Tibial nerve (tissue), 4 donors: ENCODE measurements at places on chromosomes 3 and 15.
A peak's percentile ranks its signal among the peaks of the same experiment; 100 is the strongest.

DNA sequence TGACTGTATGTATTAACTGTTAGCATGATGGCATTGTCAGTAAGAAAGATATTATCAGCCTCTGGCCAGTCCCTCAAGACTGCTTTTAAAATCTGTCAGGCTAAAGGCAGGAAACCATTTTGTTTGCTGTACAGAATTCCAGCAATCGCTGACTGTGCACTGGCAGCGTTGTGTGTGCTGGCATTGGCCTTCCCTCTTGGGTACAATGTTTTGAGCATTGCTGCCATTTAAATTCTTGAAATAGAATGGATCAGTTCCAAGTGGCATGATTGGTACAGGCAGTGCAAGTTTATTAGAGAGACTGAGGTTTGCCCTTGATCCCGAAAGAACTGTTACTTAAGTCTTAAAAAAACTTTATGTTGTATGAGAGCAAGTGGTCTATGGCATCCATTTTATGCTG lies 788.7 kb downstream of the OTOL1 start:
- no peak for DNase-seq

DNA sequence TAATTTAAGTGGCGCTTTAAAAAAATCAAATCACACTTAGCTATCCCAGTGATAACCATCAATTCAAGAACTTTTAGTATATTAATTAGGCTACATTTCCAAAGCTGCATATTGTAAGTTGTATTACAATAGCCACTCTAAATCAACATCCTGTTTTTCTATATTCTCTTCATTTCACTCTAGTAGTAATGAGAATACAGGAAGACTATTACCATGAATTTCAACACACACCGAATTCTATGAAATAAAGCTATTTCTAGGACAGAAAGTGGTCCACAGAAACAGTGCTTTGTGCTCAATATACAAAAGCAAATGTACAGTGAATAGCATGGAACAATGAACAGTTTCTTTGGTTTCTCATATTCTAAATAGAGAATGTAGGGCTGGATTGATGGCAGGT lies 24.6 kb downstream of the TRAT1 start:
- DNase-seq: no peak

- no peak for DNase-seq
Measured at GRCh38 chr3:117074826-117075225, 365.2 kb downstream of the TUSC7 start.

DNA sequence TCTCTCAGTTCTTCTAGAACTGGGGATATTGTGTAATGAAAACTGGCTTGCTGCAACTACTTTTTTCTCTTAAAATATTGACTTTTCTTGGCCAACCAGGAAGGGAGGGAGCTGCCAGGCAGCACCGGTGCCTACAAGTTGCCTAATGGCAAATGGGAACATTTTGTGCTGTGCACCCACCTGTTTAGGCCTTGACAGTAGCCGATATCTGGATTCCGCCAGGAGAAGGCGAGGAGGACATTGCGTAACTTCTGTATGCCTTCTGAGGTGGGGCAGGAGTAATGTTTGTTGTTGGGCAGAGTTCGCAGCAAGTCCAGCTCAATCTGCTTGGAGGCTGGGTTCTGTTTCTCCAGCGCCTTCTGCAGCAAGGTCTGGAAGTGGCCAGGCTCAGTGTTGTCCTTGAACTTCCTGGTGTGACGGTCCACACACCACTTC lies 64.9 kb downstream of the TBC1D2B start:
- DNase-seq: peak; percentile 75

GRCh38 chr3:102299125-102299877 lies 135.5 kb upstream of the ZPLD1 start:
- DNase-seq: no peak

DNA sequence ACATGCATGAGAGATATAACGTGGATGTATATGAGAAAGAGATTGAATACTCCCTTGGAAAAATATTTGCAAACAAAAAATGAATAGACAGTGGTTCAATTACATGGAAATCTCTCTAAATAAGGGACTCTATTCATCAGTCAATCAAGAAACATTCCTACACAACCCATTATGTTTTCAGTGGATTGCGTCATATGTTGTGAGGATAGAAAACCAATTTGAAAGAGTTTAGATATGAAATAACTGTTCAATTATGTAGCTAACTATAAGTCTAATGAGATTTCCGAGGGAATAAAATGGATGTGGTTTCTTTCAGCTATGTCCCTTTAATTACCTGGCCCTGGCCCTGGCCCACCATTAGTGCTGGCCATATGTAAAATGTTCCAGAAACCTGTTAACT lies 86.7 kb upstream of the TMCO5A start:
- DNase-seq: no peak
